Stimulated activated naive CD4-positive, alpha-beta T cell (primary cell): ENCODE measurements at places on chromosomes 6 and 20.

GRCh38 chr6:82908661-82909060 is 157.0 kb downstream of the UBE3D start:
- no peak for DNase-seq

DNA sequence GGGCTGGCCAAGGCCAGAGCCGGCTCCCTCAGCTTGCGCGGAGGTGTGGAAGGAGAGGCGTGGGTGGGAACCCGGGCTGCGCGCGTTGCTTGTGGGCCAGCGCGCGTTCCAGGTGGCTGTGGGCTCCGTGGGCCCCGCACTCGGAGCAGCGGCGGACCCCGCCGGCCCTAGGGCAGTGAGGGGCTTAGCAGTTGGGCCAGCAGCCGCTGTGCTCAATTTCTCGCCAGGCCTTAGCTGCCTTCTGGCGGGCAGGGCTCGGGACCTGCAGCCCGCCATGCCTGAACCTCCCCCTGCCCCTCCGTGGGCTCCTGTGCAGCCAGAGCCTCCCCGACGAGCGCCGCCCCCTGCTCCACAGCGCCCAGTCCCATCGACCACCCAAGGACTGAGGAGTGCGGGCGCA is 108.4 kb downstream of the GMPR start:
- DNase-seq: no peak

GRCh38 chr20:50678169-50678898 is 13.0 kb downstream of the RIPOR3 start:
- no peak for DNase-seq

DNA sequence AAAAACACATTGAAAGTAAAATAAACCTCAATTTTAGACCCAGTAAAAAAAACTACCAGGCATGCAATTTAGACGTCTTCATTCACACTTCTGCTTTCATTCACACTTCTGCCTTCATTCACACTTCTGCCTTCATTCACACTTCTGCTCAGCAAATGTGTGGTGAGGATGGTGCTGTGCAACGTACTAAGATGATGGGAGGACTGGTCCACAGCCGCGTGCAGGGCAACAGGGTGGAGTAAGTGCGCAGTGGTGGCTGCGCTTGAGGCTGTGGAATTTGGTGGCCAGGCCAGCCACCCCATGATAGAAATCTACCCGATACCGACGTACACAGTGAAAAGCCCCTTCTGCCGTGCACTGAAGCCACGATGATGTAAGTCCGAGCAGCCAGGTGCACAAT is 114.3 kb upstream of the CD93 start:
- DNase-seq: no peak

DNA sequence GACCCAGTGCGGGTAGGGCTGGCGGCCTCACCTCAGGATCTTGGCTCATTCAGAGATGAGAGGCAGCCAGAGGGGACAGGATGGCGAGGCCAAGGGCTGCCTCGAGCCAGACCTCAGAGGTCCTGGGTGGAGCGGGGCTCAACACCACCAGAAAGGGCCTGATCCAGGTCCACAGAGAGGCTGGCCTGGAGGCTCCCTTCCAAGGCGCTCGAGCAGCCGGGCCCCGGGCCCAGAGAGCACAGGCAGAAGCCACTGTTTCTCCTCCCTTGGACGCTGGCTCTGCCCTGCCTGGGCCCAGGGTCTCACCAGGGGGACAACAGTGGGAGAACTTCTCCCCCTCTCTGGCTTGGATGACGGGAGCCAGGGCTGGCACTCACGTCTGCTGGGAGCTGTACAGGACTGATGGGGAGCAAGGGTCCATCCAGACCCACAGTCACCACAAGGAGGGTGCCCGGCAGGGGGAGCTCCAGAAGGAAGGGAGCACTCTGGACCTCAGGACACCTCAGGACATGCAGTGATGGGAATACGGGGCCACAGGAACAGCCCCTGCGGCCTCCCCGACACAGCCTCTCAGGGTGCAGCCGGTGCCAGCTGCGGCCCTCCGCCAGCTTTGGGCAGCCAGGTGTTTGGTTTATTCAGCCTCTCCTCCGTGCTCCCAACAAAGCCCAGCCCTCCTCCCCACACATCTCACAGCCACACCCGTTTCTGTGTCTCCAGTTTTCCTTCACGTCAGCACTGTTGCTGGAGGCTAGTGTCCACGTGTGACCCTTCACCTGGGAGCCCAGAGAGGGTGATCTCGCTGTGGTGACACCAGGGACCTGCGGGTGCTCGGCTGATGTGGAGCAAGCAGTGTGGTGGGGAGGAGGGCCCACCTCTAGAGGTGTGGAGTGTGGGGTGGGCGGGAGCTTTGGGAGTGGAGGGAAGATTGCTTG is 8.7 kb downstream of the RPS21 start:
- no peak for DNase-seq

- no peak for DNase-seq
Observed at GRCh38 chr20:8464368-8464767, 332.3 kb downstream of the PLCB1 start.

DNA sequence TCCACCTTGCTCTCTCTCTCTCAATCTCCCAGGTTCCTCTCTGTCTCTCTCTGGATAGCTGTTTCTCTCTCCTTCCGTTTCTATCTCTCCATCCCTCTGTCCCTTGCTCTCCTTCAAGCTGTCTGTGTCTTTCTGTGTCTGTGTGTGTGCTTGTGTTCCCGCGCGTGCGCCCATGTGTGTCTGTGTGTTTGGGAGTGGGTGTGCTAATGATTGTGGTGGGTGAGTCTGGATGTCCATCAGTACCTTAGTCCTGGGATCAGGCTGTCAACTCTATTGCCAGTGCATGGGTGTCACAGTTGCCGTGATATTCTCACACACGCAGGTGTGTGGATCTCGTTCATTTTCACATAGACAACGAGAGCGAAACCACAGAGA is 1380.6 kb upstream of the DEFB115 start:
- no peak for DNase-seq

- DNase-seq: no peak
Observed at GRCh38 chr6:80478030-80478429, 371.6 kb downstream of the BCKDHB start.

- no peak for DNase-seq
Observed at GRCh38 chr20:15889514-15890256, 683.6 kb downstream of the KIF16B start.

DNA sequence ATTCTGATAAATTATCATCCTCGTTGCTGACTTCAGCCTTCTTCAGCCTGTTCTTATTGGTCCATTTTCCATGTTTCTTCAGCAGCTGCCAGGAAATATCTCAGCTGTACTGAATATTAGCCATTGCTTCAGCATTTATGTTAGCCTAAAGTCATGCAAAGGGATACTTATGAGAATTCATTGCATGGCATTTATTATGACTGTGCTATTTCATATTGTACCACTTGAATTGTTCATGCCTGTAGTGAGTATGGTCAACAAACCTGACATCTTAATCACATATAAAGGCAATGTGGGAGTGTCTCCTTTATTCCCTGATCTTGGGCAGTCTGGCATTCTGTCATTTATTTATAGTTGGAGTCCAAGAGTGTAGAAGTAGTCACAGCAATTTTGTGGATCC is 193.4 kb upstream of the SLC35B3 start:
- no peak for DNase-seq

- DNase-seq: no peak
Observed at GRCh38 chr6:53924821-53925422, 130.1 kb downstream of the LRRC1 start.
